AG08395 (cell line): ENCODE measurements at places on chromosomes 12 and 14.

DNA sequence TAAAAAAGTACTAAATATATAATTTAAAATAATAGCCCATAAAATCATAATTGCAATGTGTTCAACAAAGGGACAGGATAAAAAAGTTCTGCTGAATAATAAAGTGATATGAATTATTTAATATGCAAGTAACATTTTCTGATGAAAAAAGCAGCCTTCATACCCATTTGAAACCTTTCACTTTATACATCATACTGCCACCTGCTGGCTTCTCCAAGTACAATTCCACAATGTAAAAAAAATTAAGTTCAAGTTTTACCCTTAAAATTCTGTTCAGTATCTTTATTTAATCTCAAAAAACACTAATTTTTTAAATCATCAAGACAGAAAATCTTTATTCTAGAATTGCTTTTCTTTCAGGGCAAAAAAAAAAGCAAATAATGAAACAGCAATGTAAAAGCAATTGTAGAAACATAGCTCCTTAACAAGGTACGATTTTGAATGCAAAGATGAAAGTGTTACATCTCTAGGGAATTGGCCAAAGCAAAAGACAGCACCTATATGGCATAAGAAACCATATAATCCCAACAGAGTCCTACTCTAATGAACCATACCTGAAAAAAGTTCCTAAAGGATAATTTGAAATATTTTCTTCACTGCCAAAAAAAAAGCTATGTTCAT lies 15.0 kb downstream of the MDM1 start:
- peak; percentile 44 for DNase-seq

GRCh38 chr12:43289426-43289801 lies 262.6 kb downstream of the ADAMTS20 start:
- no peak for DNase-seq

DNA sequence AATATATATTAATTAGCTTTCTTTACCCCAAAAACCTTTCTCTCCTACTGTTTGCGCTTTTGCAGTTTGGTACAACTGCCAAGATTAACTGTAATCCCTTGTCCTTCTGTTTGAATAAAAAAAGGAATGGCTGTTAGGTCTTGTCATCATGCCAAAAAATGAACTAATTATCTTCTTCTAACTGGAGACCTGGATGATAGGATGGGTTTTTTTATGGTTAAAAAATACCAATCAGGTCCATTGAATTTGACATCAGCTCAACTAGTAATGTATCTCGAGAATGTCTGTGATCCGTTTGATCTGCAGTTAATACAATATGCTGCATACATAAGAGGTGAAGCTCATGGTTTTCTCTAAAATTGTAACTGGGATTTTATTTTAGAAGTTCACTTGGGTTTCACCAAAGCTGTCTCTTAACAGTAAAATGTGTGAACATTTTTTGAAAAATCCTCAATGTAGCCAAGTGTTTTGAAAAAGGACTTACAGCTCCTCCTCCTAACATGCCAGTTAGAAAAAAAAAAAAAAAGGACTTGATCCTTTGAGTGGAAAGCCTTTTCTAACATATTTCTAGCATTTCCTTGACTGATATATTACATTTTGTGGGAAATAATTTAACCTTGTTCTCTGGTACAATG lies 96.8 kb downstream of the SRGAP1 start:
- DNase-seq: no peak

DNA sequence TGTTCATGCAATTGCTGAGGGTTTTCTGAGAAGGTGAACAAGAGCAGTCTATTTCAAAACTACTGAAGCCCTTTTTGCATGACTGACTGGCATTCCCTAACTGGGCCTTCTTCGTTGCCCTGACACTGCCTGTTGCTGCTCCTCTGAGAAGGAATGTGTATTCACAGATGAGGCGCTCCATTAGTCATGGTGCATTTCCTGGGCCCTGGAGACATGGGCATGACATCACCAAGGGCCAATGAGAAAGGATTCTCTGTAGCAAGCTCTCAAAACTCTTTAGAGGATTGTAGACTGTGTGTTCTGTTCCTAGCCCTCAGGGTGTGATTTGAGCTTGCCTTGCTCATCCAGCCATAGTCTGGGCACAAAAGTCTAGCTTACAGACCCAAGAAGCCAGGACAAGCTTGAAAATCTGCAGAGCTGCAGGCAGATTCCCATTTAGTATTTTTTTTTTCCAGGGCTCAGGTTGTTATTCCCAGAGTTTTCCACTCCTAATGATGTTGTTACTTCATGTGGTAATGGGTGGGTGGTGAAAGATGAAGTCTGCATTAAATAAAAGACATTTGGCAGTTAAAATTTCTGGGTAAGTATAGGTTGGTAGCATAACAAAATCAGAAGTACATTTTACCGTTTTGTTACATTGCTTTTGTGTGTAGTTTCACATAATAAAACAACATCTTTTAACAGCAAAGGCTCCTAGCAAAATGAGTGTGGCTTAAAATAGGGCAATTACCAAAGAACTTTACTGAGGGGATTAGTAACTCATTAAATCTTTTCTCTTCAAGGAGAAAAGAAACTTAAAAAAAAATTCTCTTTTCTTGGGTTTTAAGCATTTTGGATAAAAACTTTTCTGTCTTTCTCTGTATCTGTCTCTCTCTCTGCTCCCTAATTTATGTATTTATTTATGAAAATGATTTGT lies 318.4 kb downstream of the RAD51B start:
- peak; percentile 83 for DNase-seq

GRCh38 chr12:32457251-32458025 lies 58.1 kb downstream of the FGD4 start:
- DNase-seq: no peak

DNA sequence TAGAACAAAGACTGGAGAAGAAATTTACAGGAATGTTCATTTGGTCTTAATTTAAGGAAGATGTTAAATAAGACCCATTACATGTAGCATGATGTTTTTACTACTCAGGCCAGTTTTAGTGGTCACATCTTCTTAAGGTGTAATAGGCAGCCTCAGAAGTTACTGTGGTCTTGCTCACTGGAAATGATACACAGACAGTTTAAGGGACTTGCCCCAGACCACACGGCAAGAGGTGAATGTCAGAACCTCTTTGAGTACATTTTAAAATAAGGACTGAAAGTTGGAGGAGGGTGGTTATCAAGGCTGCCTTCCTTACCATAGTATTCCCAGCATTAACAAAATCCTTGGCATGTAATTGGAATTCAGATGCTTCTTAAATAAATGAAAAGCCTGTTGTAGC lies 37.9 kb downstream of the LRRK2 start:
- DNase-seq: no peak

DNA sequence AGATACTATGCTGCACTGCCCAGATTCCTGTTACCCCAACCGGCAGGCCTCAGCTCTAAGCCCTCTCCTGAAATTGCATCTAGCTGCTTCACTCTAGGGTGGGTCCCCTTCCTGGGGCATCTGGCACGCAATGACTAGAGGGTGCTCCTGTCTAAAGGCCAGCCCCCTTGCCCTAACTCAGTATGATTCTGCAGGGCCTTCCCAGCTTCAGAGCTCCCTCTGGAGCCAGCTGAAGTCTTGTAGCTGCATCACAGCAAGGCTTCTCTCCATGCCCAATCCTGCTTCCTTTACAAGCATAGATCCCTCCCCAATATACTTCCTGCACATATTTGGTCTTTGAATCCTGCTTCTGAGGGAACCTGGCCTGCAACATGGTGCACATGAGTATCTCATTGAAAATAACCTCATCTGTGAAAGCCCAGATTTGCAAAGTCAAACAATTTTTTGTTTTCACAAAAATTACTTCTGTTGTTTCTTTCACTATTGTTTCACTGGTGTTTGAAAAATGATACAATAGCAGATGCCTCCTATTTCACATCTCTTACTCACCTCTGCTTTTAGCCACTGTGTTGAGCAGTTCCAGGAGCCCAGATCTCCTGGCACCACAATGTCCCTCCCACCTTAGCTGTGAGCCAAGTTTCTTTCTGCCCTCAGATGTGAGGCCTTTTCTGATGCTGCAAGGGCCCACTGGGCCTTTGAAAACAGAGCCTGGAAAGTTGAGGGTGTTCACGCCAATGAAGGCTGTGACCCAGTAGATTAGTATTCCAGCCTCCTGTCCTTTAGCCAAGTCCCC lies 169.5 kb upstream of the EGLN3 start:
- DNase-seq: no peak

DNA sequence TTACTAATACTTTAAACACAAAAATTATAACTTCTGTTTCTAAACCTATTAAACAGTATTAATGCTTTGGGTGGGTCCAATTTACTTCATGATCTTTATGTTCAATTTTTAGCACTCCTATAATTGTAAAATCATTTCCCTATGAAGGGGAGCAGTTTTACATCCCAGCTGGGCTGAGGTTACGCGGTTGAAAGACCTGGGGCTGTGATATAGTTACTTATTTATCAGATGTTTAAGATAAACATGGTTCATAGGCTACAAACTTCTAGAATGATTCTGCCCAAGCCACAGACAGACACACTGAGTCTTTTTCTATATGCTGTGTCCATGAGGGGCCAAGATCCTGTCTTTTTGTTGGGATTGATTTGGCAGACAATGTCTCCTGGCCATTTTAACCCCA lies 44.4 kb downstream of the DYRK2 start:
- no peak for DNase-seq

- no peak for DNase-seq
Measured at GRCh38 chr12:25546318-25546717, 6.8 kb downstream of the LMNTD1 start.

- no peak for DNase-seq
Measured at GRCh38 chr14:23381871-23382270, 5.0 kb downstream of the CMTM5 start.

DNA sequence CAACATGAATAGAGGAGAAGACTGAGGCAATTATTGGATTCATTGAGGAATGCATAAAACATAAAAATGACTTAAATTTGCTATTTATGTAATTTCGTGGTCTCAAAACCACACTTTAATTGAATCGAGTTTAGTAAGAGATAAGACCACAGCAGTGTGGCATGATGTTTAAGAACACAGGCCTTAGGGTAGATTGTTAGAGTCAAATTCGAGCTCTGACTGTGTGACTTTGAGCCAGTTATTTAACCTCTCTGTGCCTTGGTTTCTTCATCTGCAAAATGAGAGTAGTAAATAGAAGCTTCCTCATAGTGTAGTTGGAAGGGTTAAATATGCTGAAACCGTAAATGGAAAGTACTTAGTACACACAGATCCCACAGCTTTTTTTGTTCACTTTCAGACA lies 9.3 kb upstream of the SSTR1 start:
- no peak for DNase-seq
